A549 (cell line): ENCODE measurements at places on chromosomes 1 and 21.
A peak's percentile ranks its signal among the peaks of the same experiment; 100 is the strongest.

- no peak for DNase-seq
Measured at GRCh38 chr1:110736900-110737605, 62.3 kb upstream of the KCNA3 start.

- no peak for DNase-seq
Measured at GRCh38 chr1:19156676-19157075, 53.4 kb downstream of the UBR4 start.

GRCh38 chr21:20942523-20942922 is 55.7 kb upstream of the NCAM2 start:
- DNase-seq: no peak

DNA sequence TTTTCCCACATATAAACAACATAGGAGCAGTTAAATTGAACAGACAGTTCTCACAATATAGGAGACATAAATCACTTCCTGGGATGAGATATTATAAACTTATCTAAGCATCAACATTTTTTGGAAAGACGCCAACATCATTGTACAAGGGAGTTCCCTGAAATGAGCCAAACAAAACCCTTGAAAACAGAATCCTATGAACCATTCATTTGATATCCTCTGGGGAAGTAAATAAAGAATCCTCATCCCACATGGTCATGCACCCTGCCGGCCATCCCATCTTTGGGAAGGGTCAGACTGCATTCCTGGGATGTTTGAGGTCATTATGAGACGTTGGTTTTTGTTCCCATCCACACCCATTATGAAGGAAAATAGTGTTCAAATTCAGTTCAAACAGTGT is 111.8 kb upstream of the USP25 start:
- peak; percentile 47 for DNase-seq

DNA sequence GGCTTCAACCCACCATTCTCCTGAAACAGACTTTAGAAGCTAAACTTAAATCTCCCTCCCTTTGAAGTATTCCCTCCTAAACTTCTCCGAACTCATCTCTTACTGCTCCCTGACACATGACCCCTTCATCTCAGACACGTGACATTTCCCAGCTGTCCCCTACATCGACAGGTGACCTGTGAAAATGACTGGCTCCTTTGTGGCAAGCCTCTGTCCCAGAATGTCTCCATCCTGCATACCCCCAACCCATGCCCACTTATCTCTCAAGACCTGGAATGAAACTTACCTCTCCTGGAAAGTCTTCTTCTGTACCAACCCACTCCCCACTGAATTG is 4.2 kb downstream of the FMOD start:
- DNase-seq: no peak

GRCh38 chr1:200257235-200257634 is 152.6 kb downstream of the ZNF281 start:
- no peak for DNase-seq

- no peak for DNase-seq
Measured at GRCh38 chr1:203112475-203112874, 15.1 kb upstream of the ADORA1 start.

DNA sequence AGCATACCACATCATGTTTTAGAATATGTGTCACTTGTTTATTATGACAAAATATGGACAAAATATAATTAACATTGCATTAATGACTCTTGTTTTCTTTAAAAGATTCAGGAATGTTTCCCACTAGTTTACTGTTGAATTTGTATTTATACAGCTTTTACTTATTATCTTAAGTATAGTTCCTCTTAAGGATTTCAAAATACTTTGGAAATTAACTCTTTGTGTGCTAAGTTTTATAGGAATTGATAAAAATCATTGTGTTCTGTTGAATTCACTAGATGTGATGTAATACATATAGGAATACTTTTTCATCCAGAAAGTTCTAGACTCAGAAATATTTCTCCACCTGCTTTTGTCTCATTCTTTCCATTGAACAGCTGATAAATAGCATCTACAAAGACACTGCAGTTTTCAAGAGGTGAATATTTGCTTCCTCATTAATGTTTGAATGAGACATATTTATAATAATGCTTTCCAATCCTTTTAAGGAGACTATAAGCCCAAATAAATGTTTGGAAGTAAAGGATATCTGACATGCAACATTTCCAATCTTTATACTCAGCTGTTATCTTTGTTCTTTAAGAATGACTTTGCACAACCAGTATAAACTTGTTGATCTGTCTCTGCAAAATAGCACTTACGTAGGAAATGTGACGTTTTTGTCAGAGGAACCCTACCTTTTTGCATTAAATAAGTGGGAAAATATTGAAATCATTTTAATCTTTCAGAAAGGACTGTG is 38.4 kb upstream of the SAMSN1 start:
- no peak for DNase-seq

- no peak for DNase-seq
Measured at GRCh38 chr21:29585462-29585861, 286.7 kb downstream of the BACH1 start.

GRCh38 chr1:242788771-242789170 is 264.3 kb upstream of the PLD5 start:
- no peak for DNase-seq

GRCh38 chr1:71240656-71241055 is 159.8 kb upstream of the ZRANB2 start:
- no peak for DNase-seq

DNA sequence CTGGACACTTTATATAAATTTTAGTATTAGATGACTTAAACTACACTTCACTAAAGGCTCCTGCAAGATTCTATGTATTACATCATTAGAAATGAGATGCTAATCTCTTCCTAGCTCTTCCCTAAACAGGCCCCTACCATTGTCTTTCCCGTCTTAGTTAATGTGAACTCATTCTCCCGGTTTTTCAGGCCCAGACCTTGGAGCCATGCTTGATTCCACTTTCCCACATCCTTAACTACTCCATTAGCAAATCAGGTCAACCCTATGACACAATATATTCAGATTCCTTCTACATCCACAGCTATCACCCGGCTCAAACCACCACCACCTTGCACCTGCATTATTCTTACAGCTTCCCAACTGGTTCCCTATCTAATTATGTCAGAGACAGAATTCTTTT is 73.3 kb downstream of the NVL start:
- DNase-seq: no peak

DNA sequence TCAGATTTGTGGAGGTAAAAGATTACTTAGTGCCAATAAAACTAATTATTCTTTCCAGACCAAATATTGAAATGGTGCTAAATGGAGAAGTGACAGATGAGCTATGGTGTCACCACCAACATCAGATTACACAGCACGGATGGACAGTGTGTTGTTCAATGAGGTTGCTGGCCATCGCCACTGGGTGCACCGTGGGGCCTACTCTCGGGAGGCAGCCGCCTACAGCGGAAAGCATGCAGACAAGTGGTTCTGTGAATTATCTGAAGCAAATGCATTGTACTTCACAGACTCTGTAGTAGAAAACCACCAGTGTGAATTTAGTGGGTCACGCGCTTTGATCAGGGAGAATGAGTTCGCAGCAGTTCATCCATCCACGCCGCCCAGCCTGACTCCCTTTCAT is 42.3 kb downstream of the GNG4 start:
- no peak for DNase-seq

- no peak for DNase-seq
Measured at GRCh38 chr1:197677313-197677712, 98.0 kb downstream of the DENND1B start.

DNA sequence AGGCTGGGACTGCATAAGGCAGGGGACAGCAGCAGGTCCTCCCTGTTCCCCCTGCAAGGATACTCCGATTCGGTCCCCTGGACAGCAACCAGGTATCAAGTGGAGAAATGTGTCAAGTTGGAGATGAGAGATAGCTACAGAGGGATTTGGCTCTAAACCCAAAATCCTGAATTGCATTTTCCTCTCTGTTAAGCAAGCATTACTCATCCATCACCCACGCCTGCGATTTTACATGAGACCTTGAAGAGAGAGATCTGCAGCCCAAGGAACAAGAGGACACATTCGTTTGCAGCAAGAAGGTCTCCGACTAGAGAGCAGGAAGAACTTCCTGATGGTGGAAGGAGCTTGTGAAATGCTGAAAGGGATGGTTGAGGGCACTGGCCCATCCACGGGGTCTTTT is 21.9 kb downstream of the SYT2 start:
- no peak for DNase-seq

DNA sequence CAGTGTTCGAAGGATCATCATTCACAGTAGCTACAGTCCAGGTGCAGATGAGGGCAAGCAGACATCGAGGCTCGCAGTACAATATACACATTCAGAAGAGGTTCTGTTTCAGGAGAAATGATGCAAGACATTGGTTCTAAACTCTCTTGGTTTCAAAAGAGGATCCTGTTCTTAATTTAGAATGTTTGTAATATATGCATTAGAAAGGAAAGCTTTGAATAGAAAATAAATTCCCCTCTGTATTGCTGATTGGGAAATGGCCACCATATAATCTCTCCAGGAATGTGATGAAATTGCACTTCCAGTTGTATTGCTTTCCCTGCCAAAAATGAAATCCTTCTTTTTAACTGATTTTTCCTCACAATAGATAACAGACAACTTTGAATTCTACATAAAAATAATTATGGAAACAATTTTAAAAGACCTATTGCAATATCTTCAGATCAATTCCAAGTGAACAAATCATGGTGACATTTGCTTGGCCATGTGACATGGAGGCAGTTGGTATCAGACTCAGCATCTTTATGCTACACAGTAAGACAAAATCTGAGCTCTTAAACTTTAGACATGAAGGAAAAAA is 27.6 kb upstream of the SIPA1L2 start:
- DNase-seq: no peak

GRCh38 chr1:26102119-26102518 is 9.5 kb upstream of the PDIK1L start:
- no peak for DNase-seq

GRCh38 chr1:210748796-210749195 is 385.2 kb downstream of the KCNH1 start:
- no peak for DNase-seq

GRCh38 chr1:12495725-12496124 is 122.3 kb downstream of the DHRS3 start:
- no peak for DNase-seq

DNA sequence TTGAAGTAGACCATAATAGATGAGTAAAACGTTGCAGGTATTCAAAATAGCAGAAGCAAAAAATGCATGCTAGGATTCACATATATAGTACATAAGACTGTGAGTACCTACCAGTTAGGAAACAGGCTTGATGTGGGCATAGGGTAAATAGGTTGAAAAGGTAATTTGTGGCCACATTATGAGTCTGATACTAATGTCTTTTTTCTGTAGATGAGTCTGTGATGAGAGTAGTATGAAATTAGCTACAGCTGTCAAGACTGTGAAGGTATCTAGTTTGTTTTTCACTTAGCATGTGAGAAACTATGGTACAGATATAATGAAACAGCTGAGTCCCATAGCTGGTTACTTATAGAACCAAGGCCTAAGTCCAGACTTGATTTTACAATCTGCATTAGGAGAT is 12.4 kb upstream of the SPATA1 start:
- no peak for DNase-seq

- DNase-seq: no peak
Measured at GRCh38 chr21:23664193-23664694, 1943.0 kb downstream of the MRPL39 start.

- no peak for DNase-seq
Measured at GRCh38 chr1:201761178-201761577, 67.8 kb upstream of the IPO9 start.

- no peak for DNase-seq
Measured at GRCh38 chr1:234774971-234775370, 165.0 kb upstream of the IRF2BP2 start.

DNA sequence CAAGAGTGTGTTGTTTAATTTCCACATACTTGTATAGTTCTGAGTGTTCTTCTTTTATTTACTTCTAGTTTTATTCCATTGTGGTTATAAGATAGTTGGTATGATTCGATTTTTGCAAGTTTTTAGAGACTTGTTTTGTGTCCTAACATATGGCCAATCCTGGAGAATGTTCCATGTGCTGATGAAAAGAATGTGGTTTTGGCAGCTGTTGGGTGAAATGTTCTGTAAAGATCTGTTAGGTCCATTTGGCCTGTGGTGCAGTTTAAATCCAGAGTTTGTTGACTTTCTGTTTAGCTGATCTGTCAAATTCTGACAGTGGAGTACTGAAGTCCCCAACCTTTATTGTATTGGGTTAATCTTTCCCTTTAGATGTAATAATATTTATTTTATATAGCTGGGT is 19.5 kb upstream of the TIPRL start:
- DNase-seq: no peak

GRCh38 chr1:154575951-154576566 is 8.5 kb downstream of the CHRNB2 start:
- DNase-seq: no peak

DNA sequence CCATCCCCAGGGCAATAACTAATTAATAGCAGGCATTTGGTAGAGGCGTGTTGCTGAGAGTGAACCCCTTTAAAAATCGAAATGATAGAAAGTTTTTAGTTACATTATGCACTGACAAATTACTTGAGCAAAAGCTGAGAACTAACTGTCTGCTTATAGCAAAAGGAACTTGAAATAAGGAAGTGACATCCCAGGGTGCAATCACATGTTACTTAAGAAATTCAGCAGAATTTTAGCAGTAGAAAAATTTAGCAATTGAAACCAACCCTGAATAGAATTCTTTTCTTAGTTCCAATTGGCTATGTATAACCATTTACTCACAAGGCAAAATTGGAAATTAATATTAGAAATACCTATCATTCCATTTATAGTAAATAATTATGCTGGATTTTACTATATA is 139.5 kb upstream of the SAMSN1 start:
- DNase-seq: no peak

- DNase-seq: peak; percentile 96
Measured at GRCh38 chr1:156114101-156114918, at the start of gene LMNA. Gene LMNA (plus strand): TSS chr1:156114711. CDS start chr1:156114919, 208 bp downstream.

- DNase-seq: peak; percentile 49
Measured at GRCh38 chr1:32200226-32201010, at the start of gene CCDC28B. Gene CCDC28B (plus strand): TSS chr1:32200595. CDS start chr1:32201936, 1,341 bp downstream.
